Pulmonary artery endothelial cell (primary cell): ENCODE measurements at places on chromosomes 5 and 9. TPM values are rescaled to one million over a fixed set of nuclear protein-coding genes. Genes with fewer than 3 reads are reported as not detected.

HMMR gene
- 17.9 and 59.8 TPM in 2 replicates for total RNA-seq

RLN1 gene
- total RNA-seq, result not detected in 2 replicates

TMEM174 gene
- 0.07 TPM in 1 of 2 replicates, not detected in the other for total RNA-seq

SPINK1 gene
- not detected in 2 replicates for total RNA-seq

ABO gene
- not detected in 2 replicates for total RNA-seq

SELENOP gene
- total RNA-seq, result 0.40 and 0.53 TPM in 2 replicates

DNA sequence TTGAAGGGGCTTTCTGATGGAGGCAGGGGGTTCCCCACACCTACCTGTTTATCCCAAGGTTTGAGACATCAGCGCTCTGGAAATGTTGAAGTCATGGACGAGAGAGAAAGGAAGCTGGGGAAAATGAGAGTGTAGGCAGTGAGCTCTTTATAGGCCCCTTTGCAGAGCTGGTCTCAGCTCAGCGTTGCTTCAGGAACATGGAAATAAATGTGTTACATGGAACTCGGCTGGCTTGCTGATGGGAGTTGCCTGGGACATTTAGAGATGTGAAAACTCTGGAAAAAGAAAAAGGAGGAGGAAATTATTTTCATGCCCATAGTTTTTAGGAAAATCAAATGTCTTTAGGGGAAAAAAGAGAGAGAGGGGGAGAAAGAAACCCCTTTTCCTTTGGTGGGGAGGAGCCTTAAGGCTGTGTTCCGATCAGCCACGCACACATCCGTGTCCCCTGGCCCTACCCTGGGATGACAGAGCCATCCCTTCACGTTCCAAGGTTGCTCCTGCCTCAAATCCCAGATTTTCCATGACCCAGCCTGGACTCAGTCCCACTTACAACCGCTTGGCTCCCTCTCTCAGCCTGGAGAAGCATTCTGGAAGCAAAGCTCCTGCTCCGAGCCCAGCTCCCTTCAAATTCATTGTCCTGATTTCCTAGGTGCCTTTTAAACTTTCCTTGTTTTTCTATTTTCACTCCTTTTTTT lies 78.3 kb downstream of the COL27A1 start:
- DNase-seq, result no peak

- no peak for DNase-seq
These were observed 18.9 kb upstream of the NTNG2 start for GRCh38 chr9:132142924-132143323.

- DNase-seq, result no peak
These were observed 40.7 kb upstream of the PPP2R2B start for GRCh38 chr5:146919304-146919703.

GRCh38 chr5:157544623-157544989 lies 31.0 kb downstream of the ADAM19 start:
- DNase-seq, result no peak

DNA sequence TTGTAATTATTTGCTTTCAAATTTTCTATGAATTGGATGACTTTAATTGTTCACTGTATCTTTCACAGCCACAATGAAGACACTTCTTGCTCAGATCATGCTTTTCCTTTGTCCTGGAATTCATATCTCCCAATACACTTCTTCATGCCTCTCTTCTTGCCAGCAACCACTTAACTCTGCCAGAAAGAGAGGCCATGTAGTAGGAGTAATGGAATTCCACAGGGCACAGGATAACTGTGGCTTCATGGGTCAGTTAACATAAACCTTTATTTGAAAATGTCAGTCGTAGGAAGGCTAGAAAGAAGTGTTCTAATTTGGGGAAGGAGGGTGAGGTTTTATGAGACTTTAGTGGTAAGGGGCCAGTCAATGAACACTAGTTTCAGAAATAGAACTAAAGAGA lies 190.3 kb downstream of the TMEM167A start:
- DNase-seq, result no peak

GRCh38 chr5:537098-537497 lies 12.8 kb upstream of the SLC9A3 start:
- DNase-seq, result no peak

- DNase-seq, result no peak
These were observed 294.7 kb upstream of the DMRT1 start for GRCh38 chr9:546797-547223.

DNA sequence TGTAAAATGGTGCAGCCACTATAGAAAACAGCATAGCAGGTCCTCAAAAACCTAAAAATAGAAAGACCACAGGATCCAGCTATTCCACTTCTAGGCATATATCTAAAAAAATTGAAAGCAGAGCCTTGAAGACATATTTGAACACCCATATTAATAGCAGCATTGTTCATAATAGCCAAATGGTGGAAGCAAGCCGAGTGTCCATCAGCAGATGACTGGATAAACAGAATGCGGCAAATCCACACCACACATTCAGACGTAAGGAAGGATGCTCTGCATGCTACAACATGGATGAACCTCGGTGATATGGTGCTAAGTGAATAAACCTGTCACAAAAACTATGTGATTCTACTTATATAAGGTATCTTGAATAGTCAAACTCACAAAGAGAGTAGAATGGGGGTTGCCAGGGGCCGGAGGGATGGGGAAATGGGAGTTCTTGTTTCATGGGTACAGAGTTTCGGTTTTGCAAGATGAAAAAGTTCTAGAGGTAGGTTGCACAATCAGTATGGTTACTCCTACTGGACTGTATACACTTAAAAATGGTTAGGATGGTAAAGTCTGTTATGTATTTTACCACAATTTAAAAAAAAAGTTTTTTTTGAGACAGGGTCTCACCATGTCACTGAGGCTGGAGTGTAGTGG lies 17.1 kb upstream of the HSD17B3 start:
- no peak for DNase-seq

DNA sequence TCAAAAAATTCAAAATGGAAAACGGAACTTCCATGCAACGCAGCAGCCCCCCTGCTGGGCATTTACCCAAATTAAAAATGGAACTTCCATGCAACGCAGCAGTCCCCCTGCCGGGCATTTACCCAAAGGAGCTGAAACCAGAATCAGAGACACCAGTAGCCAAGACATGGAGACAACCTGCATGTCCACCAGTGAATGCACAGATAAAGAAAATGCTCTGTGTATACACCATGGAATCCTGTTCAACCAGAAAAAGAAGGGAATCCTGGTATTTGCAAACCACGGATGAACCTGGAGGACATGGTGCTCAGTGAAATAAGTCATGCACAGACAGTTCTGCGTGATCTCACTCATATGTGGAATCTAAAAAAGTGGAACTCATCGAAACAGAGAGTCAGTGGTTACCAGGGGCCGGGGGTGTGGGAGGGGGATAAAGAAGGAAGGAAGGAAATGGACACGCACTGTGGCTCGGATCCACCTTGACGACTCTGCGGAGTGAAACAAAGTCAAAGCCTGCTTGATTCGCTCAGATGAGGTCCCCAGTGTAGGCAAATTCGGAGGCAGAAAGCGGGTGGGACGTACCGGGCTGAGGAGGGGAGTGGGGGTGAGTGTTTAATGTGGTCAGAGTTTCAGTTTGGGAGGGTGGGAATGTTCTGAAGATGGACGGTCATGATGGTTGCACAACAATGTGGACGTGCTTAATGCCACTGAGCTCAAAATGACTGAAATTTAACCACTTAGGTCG lies 40.2 kb upstream of the EXOC3 start:
- DNase-seq, result no peak

GRCh38 chr5:14265570-14265969 lies 122.4 kb downstream of the TRIO start:
- DNase-seq, result no peak

DNA sequence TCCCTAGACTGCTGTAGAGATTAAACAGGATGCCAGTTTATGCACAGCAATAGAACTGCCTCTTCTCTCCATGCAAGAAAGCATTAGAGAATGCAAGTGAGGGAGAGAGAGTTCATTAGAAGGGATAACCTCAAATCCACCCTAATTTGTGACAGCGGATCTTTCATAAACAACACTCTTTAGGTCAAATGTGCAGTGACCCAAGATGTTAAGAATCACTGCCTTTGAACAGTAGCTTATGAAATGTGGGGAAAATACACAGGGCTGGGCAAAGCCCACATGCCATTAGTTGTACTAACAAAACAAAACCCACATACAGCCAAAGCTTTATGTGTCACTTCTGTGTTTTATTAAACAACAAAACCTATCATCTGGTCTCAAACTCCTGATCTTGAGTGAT lies 36.2 kb upstream of the POU4F3 start:
- no peak for DNase-seq

DNA sequence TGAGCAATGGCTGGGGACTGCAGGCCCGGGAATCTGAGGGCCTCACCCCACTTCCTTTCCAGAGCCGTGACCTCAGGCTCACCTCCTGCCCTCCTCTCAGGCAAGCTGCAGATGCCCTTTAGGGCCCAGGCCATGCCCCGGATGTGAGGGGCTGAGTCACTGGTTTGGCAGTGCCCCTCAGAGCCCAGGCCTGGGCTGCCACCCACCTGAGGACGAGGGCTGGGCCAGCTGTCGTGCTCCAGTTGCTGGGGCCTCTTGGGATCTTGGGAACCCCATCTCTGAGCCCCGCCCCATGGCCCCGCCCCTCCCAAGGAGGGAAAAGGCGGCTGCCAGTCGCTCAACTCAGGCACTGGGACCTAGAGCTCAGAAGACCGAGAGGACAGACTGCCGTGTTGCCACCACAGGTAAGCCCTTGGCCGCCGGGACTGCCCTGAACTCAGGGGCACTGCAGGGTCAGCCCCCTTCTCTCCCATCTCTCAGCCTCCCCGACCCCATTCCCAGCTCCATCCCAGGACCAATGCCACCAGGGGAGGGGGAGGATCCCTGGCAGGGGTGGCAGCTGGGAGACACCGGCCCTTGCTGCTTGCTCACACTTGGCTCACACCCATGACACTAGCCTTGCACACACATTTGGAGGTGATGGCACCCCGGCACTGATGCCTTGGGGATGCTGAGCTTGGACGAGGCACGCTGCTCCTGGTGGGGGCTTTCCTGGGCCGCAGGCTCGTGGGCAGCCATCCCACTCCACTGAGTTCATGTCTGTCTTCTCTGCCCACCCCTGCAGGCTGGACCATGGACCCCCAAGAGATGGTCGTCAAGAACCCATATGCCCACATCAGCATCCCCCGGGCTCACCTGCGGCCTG lies at the start of gene CYSRT1:
CYSRT1 (plus strand) TSS at position 345 of the 865 bp plus-strand sequence; CDS start at position 793, 448 bp downstream.
- DNase-seq, result no peak

DNA sequence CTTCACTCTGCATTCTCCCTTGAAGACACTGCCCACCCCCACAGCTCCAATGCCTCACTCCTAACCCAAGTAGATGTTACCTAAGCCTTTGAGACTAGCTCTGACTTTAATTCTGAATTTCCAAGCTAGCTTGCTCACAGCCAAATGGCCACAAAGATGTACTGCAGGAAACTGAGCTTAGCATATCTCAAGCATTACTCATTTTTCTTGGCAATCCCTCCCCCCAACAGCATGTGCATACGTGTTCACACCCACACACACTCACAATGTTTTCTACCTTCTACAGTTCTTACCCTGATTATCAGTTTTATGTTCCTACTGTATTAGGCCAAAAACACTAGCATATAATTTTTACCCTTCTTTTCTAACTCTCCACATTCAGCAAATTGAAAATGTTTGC lies 13.7 kb upstream of the GRIA1 start:
- peak; percentile 26 for DNase-seq

- DNase-seq, result no peak
These were observed 118.4 kb downstream of the MARCHF3 start for GRCh38 chr5:126911986-126912385.
